ENCODE measurements at places on chromosomes 1 and 21. TPM values are rescaled to one million over a fixed set of nuclear protein-coding genes. Genes with fewer than 3 reads are reported as not detected.

DNA sequence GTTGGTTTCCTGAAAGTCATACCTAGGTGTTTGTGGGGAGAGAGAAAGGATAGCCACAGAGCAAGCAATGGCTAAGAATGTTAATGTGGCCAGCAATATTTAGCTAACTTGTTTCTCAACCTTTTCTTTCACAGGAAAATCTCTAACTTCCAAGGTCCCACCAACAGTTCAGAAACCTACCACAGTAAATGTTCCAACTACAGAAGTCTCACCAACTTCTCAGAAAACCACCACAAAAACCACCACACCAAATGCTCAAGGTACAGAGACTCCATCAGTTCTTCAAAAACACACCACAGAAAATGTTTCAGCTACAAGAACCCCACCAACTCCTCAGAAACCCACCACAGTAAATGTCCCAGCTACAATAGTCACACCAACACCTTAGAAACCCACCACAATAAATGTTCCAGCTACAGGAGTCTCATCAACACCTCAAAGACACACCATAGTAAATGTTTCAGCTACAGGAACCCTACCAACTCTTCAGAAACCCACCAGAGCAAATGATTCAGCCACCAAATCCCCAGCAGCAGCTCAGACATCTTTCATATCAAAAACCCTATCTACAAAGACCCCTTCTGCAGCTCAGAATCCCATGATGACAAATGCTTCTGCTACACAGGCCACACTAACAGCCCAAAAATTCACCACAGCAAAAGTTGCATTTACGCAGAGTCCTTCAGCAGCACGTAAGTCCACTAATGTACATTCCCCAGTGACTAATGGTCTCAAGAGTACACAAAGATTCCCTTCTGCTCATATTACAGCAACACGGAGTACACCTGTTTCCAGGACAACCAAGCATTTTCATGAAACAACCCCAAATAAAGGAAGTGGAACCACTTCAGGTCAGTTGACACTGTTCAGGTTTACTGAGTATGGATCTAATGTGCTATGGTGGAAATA is 15.3 kb downstream of the CD55 start:
- peak overlapping the region; percentile 43 for H3K4me3 ChIP-seq
- peak overlapping the region; percentile 93 for H3K27ac ChIP-seq
- H3K27me3 ChIP-seq: no peaks in the 10 kb centered on the region
- H3K36me3 ChIP-seq: peaks cover 77% of the 10 kb centered on the region

- H3K36me3 ChIP-seq: peaks cover 18% of the 10 kb centered on the region
- H3K4me3 ChIP-seq: no peak overlapping the region
- DNase-seq: no peak
- no peaks in the 10 kb centered on the region for H3K27me3 ChIP-seq
Measured at GRCh38 chr1:39852214-39852791, 31.0 kb downstream of the TRIT1 start.

DNA sequence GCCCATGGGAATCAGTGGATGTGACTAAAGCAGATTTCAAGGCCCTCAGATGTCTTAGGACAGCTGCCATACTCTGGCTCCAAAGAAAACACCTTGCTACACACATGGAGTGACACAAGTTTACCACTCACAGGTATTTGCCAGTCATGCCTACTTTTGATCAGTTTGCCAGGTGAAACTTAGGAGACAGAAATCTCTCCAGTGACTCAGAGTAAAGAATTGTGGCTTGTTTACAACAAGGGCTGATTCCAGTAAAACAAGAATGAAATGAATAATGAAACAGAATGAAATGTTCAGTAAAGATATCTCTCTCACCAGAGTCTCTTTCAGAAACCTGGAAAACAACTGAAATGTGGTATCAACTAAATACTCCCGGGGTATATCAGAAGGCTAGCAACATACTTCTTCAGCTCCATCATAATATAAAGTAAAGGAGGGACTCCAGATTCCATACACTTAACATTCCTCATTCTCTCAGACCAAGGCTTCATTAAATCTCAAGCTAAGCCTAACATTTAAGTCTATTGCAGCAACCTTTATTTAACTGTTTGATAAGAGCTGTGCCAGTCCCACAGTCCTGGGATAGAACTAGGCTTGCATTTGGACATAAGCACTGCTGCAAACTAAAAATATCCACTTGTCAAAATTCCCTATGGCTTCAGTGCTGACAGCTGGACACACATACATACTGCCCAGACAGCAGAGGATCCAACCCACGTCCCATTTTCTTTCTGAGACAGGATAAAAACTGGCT is 143.3 kb downstream of the SIPA1L2 start:
- no peaks in the 10 kb centered on the region for H3K4me1 ChIP-seq
- H3K36me3 ChIP-seq: no peaks in the 10 kb centered on the region
- DNase-seq: no peak
- no peak overlapping the region for H3K4me3 ChIP-seq

DNA sequence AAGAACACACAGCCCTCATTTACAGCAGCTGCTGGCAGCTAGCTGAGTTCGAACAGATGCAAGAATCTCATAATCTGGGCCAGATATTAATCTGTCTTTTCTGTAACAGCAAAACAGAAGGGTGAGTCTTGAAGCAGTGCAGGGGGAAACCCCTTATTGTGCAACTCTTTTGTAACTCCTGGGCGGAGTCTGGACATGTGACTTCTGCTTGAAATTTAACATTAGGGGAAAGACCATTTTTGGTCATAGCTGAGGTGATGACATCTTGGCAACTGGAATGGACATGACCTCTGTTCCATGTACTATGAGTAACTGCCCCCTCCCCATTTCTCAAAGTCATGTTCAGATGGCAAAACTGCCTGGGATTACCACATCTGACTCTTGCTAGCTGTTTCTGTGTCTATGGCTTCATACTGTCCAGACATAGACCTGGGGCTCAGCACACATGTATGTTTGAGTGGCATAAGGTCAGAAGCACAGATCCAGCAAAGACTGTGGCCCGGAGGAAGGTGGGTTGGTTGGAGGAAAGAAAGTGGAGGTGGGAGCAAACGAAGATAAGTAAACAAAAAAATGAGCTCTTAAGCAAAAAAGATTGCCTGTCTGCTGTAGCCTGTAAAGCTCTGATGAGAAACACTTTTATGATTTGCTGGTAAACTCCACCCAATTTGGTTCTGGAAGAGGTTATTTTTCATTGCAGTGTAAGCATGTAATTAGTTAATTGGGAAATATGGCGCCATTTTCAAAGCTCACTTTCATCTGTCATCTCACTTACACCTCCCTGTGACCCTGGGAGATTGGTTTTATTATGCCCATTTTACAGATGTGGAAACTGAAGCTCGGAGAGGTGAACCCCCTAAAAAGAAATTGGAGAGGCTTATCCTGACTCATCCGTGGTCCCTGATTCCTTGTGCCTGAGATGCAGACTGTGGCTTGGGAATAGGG is 26.1 kb downstream of the ETS2 start:
- H3K36me3 ChIP-seq: no peaks in the 10 kb centered on the region
- peaks cover 11% of the 10 kb centered on the region for H3K4me1 ChIP-seq
- no peak overlapping the region for H3K27ac ChIP-seq
- no peak for DNase-seq

DNA sequence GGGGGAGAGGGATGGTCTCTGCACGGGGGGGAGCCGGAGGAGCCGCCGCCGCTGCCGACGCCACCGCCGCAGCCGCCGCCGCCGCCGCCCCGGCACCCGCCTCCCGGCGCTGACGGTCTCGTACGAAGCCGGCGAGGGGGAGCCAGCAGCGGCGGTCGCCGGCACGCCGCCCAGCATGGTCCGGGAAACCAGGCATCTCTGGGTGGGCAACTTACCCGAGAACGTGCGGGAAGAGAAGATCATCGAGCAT is 311 bp downstream of the SPEN start:
- DNase-seq: no peak
- peaks cover 42% of the 10 kb centered on the region for H3K4me1 ChIP-seq
- H3K4me3 ChIP-seq: peak overlapping the region; percentile 73
- H3K36me3 ChIP-seq: peaks cover 3% of the 10 kb centered on the region
- H3K27ac ChIP-seq: peak overlapping the region; percentile 84

DNA sequence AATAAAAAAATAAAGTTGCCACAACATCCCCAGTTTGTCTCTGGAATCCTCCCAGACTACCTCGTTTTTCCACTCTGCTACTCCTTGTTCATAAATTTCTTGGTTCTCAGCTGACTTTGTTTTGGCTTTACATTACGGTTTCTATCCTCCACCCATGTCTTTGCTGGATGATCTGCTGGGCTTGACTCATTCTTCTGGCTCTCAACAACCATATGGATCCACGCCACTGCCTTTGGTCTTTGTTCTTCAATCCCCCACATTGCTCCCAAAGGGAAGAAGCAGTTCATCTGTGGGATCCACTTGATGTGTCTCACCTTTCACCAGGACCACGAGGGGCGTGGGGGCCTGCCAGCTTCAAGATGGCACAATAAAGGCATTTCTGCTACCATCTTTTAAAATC is 67.1 kb upstream of the NBL1 start:
- peaks cover 8% of the 10 kb centered on the region for H3K27me3 ChIP-seq
- no peak for DNase-seq
- no peak overlapping the region for H3K27ac ChIP-seq
- peaks cover 2% of the 10 kb centered on the region for H3K4me1 ChIP-seq
- H3K4me3 ChIP-seq: no peak overlapping the region
- no peaks in the 10 kb centered on the region for H3K36me3 ChIP-seq

GRCh38 chr1:166129006-166129405 is 37.8 kb downstream of the FAM78B start:
- no peak overlapping the region for H3K4me3 ChIP-seq
- no peak for DNase-seq
- H3K27me3 ChIP-seq: no peaks in the 10 kb centered on the region
- no peak overlapping the region for H3K27ac ChIP-seq

GRCh38 chr21:34827445-34828235 is 158.8 kb downstream of the CLIC6 start:
- peaks cover 2% of the 10 kb centered on the region for H3K4me1 ChIP-seq
- H3K27me3 ChIP-seq: no peaks in the 10 kb centered on the region
- peaks cover 36% of the 10 kb centered on the region for H3K36me3 ChIP-seq
- H3K4me3 ChIP-seq: no peak overlapping the region

- H3K4me3 ChIP-seq: no peak overlapping the region
- peaks cover 6% of the 10 kb centered on the region for H3K4me1 ChIP-seq
- H3K27me3 ChIP-seq: no peaks in the 10 kb centered on the region
Measured at GRCh38 chr21:37509802-37510393, 143.3 kb downstream of the DYRK1A start.

- peaks cover 69% of the 10 kb centered on the region for H3K27me3 ChIP-seq
- peak overlapping the region; percentile 40 for H3K27ac ChIP-seq
- peaks cover 1% of the 10 kb centered on the region for H3K4me1 ChIP-seq
- DNase-seq: no peak
- H3K4me3 ChIP-seq: no peak overlapping the region
- no peaks in the 10 kb centered on the region for H3K36me3 ChIP-seq
Measured at GRCh38 chr1:20367116-20367585, 76.5 kb downstream of the VWA5B1 start.

- no peaks in the 10 kb centered on the region for H3K36me3 ChIP-seq
- peaks cover 3% of the 10 kb centered on the region for H3K4me1 ChIP-seq
- no peak overlapping the region for H3K27ac ChIP-seq
- H3K4me3 ChIP-seq: no peak overlapping the region
Measured at GRCh38 chr1:35047188-35047858, 15.6 kb upstream of the ZMYM6 start.

- no peak for DNase-seq
- no peak overlapping the region for H3K4me3 ChIP-seq
- no peaks in the 10 kb centered on the region for H3K27me3 ChIP-seq
- no peaks in the 10 kb centered on the region for H3K4me1 ChIP-seq
Measured at GRCh38 chr1:10604966-10605365, 130.2 kb downstream of the PEX14 start.

GRCh38 chr1:22108339-22109105 is 34.4 kb downstream of the WNT4 start:
- H3K4me3 ChIP-seq: no peak overlapping the region
- H3K27me3 ChIP-seq: no peaks in the 10 kb centered on the region
- DNase-seq: no peak
- peak overlapping the region; percentile 48 for H3K27ac ChIP-seq
- peaks cover 26% of the 10 kb centered on the region for H3K36me3 ChIP-seq

GRCh38 chr1:177124577-177125278 is 39.8 kb downstream of the ASTN1 start:
- H3K4me1 ChIP-seq: no peaks in the 10 kb centered on the region
- no peaks in the 10 kb centered on the region for H3K36me3 ChIP-seq
- no peak for DNase-seq
- no peak overlapping the region for H3K27ac ChIP-seq
- H3K4me3 ChIP-seq: no peak overlapping the region
- H3K27me3 ChIP-seq: no peaks in the 10 kb centered on the region

- no peak overlapping the region for H3K27ac ChIP-seq
- H3K27me3 ChIP-seq: no peaks in the 10 kb centered on the region
- no peak for DNase-seq
- H3K36me3 ChIP-seq: no peaks in the 10 kb centered on the region
- no peaks in the 10 kb centered on the region for H3K4me1 ChIP-seq
Measured at GRCh38 chr1:208803011-208803811, 559.0 kb upstream of the PLXNA2 start.

- H3K4me3 ChIP-seq: no peak overlapping the region
- no peaks in the 10 kb centered on the region for H3K4me1 ChIP-seq
- no peak overlapping the region for H3K27ac ChIP-seq
- H3K27me3 ChIP-seq: peaks cover 2% of the 10 kb centered on the region
Measured at GRCh38 chr1:186670297-186671135, 9.7 kb downstream of the PTGS2 start.

DNA sequence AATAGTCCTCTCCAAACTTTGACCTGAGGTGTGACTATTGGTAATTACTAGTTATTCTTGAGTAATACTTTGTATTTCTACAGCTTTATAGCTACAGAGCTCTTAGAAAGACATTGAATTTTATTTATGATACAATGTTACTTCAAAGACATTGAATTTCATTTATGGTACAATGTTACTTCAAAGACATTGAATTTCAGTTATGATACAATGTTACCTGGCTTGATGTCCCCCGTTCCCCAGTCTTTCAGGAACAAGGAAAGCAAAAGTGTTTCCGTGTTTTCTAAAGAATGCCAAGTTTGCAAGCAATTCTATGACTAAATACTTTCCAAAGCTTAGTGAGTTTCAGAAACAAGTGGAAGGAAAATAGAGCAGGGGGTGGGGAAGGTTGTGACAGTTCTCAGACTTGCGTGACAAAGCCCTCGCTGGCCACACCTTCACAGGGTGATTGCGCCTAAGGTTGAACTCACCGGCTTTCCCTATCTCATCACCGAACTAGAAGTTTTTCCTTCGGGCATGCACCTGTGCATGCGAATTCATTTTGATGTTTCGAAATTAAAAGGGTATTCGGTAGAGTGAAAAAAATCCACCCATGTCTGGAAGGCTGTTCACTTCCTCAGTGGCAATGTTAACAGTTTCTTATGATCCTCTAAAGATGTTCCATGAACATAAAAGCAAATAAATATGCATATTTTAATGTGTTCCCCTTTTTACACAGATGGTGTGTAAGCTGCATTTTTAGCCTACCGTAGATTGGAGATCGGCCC is 909 bp upstream of the PAXBP1 start:
- H3K27ac ChIP-seq: peak overlapping the region; percentile 96
- H3K4me3 ChIP-seq: peak overlapping the region; percentile 95
- H3K36me3 ChIP-seq: peaks cover 20% of the 10 kb centered on the region
- H3K27me3 ChIP-seq: no peaks in the 10 kb centered on the region

Gene CSMD2
- not detected for total RNA-seq

Gene HSD11B1
- not detected for total RNA-seq

Gene SNX7
- not detected for total RNA-seq

Gene MCOLN3
- total RNA-seq: 2.1 TPM

Gene HMGCS2
- total RNA-seq: not detected

Gene CFHR1
- not detected for total RNA-seq

Gene AKR7A3
- 0.83 TPM for total RNA-seq

Gene CCDC27
- not detected for total RNA-seq

Gene ECE1
- total RNA-seq: 85.5 TPM

Gene OPTC
- total RNA-seq: not detected

Gene NPHP4
- 16.4 TPM for total RNA-seq

Gene PPM1J
- total RNA-seq: 0.25 TPM

Gene LRIF1
- total RNA-seq: 25.2 TPM

Gene PODN
- total RNA-seq: 0.14 TPM

Gene ITGB2
- 416 TPM for total RNA-seq

Gene DONSON
- total RNA-seq: 29.0 TPM

Gene SLC44A5
- total RNA-seq: 0.89 TPM

Gene ALPL
- not detected for total RNA-seq

Measured in activated naive CD8-positive, alpha-beta T cell treated with anti-CD3 and anti-CD28 coated beads, Interleukin-2, amount 10 ng/mL, durations not matched to agents 7 days and 5 days (primary cell).